ENCODE measurements at places on chromosomes 1 and 21. TPM values are rescaled to one million over a fixed set of nuclear protein-coding genes. Genes with fewer than 3 reads are reported as not detected.

The PTGFRN gene
- total RNA-seq, result 52.7 TPM

The ZNF695 gene
- 8.6 TPM for total RNA-seq

The PRAMEF10 gene
- not detected for total RNA-seq

The ACTA1 gene
- 1.7 TPM for total RNA-seq

The SPRR1A gene
- not detected for total RNA-seq

The WDR64 gene
- not detected for total RNA-seq

The FBLIM1 gene
- 11.4 TPM for total RNA-seq

The CYP4B1 gene
- total RNA-seq, result not detected

The NGF gene
- 0.78 TPM for total RNA-seq

The AMY2A gene
- not detected for total RNA-seq

The UBE2U gene
- not detected for total RNA-seq

The OR10J1 gene
- total RNA-seq, result not detected

The RNASEL gene
- total RNA-seq, result 4.1 TPM
